Stimulated activated naive CD8-positive, alpha-beta T cell treated with anti-CD3 and anti-CD28 coated beads, Interleukin-15, amount 100 ng/mL, for 72 hours (primary cell): ENCODE measurements at places on chromosomes 3 and 15.
A peak's percentile ranks its signal among the peaks of the same experiment; 100 is the strongest.

DNA sequence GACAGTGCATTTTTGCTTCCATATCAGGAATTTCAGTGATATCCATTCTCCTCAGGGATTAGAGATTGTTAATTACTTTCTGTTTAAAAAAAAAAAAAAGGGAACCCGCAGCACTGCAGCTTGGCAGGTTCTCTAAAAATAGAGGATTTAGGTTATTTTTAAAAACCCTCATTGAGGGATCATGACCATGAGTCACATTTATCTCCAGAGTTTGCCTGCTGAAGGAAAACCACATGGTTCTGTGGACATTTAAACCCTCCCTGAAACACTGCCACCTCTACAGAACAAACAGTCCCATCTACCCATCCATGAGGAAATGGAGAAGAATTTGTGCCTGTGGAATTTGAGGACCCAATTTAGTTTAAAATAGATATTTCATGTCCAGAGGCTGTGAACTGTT is 66.2 kb upstream of the UBE2E1 start:
- DNase-seq = no peak

- no peak for DNase-seq
Observed at GRCh38 chr3:134677196-134677986, 26.6 kb upstream of the KY start.

GRCh38 chr15:101647251-101647650 is 4.9 kb downstream of the TM2D3 start:
- no peak for DNase-seq

DNA sequence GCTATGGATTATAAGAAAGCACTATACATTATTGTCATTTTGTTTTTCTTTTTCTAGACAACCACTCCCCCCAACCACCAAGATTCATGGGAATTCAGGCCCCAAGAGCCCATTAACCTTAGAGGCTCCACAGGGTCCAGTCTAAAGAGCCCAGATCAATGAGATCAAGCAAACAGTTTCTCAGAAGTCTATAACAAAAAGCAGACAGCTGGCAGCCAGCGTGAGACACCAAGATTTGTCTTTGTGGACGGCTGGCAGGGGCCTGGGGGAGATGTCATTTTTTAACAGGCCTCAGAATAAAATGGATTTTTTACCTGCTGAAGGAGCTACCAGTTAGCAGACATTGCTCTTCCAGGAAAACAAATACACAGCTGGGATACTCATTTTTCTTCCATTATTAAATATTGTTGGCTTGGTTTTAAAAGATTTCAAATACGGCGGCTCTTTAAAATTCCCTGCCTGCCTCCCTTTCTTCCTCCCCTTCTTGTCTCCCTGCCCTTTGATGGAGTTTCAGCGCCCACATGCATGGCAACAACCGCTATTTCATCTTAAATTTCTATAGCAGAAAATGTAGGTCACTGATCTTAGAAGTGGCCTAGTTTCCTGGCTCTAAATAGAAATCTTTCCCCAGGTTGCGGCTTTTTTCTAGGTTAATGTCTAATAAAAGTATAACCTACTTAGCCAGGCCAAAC is 130.6 kb downstream of the FAM174B start:
- no peak for DNase-seq

DNA sequence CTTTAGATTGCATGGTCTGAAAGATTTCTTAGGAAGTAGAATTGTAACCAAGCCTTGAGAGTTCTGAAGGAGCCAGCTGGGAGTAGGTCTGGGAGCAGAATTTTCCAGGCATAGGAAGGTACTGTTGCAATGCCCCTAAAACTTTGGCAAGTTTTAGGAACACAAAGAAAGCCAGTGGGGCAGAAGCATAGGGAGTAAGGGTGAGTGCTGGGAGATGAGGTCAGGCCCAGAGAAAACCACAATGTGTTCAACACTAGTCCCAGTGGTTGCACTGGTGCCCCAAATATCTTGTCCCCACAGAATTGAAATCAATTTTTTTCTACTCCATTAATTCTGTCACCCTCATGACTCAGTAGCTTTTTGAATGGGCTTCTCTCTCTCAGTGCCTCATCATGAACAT is 120.7 kb upstream of the GALNT15 start:
- DNase-seq = no peak

DNA sequence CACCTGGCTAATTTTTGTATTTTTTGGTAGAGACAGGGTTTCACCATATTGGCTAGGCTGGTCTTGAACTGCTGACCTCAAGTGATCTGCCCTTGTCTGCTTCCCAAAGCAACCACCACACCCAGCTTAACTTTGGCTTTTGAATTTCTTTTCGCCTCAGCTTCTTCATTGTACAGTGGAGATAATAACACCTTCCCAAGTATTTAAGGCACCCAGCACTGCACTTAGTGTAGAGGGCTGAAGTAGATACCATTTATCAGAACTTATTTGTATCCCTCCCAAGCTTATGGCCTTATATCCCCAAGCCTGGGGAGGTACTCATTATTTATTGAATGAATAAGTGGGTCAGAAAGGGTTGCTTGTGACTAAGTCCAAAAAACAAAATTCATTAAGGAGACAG is 2.3 kb downstream of the SQOR start:
- DNase-seq = peak; percentile 8

DNA sequence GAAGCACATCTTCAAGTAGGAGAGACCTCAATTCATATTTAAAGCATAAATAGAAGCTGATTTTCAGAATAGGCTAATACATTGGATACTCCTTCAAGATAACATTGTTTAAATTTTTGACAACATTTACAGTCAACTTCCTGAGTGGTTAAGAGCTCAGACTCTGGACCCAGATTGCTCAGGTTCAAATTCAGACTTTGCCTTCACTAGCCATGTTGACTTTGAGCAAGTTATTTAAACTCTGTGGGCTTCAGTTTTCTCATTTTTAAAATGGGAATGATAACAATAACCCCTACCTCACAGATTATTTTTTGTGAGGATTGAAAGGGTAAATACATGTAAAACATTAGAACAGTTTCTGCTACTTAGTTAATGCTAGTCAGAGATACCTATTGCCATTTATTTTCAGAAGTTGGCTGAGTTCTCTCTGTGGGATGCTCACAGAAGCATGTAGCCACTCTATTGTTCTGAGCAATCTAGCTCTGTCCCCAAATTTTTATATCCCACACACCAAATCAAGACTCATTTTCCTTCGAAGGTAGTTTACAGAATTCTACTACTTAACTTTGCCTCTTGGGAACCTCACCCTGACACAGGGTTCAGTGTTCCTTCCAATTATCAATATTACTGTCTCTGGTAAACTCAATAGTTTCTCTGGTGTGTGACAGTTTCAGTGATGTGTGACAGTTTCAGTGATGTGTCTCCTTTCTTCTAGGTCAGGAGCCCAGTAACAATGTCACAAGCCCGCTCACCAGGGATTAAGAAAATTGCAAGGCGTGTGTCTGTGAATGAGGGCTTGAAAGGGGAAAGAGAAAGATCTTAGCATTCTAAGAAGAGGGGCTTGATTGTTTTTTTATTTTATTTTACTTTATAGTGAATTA is 79.4 kb upstream of the OSTN start:
- DNase-seq = no peak

- DNase-seq = no peak
Observed at GRCh38 chr3:20480786-20481365, 294.9 kb upstream of the SGO1 start.

GRCh38 chr3:157394411-157394810 is 42.2 kb upstream of the PTX3 start:
- no peak for DNase-seq

DNA sequence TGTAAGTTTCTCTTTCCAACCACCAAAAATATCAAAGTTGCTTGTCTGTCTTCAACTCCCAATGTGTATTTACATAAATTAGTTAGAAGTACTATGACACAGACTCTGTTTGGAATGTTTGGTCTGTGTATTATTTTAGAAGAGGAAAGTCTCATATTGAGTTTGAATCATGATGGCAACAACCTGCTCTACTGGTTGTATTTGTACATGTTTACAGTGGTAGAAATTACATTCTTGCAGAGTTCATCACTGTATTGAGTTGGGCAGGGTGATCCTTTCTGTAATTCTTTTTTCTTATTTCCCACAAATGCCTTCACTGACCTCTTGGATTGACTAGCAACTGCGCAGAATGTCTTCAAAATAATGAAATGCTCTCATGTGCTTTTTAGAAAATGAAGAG is 149.6 kb downstream of the CHL1 start:
- DNase-seq = no peak

DNA sequence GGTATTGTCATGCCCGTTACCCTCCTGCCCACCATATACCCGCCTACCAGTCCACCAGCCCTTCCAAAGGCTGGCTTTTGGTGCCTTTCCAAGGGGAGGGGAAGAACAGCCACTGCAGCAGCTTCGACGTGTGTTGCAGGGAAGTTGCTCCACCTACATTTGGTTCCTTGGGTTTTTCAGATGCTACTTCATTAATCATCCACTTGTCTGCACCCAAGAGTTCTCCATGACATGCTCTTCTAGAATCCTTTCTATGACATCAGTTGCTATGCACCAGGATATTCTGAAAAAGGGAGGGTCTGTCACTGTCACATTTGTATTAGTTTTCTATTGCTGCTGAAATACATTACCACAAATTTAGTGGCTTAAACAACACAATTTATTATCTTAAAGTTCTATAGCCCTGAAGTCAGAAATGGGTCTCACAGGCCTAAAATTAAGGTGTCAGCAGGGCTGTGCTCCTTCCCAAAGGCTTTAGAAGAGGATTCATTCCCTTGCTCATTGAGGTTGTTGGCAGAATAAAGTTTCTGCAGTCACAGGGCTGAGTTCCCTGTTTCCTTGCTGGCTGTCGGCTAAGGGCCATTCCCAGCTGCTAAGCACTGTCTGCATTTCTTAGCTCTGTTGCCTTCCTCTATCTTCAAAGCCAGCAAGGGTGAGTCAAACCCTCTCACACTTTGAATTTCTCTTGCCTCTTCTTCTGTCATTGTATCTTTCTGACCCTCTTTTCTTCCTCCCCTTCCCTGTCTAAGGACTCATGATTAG is at the start of gene LYZL4:
TSS of gene LYZL4 (minus strand) at position 241 of the 762 bp plus-strand sequence. CDS start 3,359 bp downstream, outside the sequence.
- no peak for DNase-seq

- DNase-seq = no peak
Observed at GRCh38 chr3:152438181-152438580, 169.5 kb downstream of the MBNL1 start.

GRCh38 chr3:106025151-106025722 is 156.4 kb upstream of the CBLB start:
- DNase-seq = no peak

- DNase-seq = no peak
Observed at GRCh38 chr3:103532986-103533385, 1098.2 kb downstream of the ZPLD1 start.

- no peak for DNase-seq
Observed at GRCh38 chr3:72411843-72412242, 436.4 kb downstream of the SHQ1 start.

GRCh38 chr15:42138968-42139386 is 17.5 kb downstream of the PLA2G4F start:
- no peak for DNase-seq

DNA sequence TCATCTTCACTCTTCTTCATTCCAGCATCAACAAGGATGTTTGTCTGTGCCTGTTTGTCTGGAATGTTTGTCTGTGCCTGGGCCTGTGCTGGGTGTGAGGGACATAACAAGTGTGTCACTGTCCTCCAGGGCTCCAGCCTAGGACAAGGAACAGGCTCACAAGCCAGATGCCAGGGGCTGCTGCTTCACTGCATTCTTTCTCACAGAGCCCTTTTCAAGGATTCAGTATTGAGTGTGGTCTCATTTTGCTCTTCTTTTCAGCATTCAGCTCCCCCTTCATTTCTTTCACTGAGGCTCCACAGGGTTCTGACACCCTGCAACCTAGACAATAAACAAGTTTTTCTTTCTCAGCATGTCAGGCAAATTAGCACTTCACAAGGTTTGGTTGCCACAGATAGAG is 43.6 kb upstream of the KY start:
- no peak for DNase-seq

GRCh38 chr3:31680072-31680870 is 147.5 kb downstream of the STT3B start:
- DNase-seq = no peak

DNA sequence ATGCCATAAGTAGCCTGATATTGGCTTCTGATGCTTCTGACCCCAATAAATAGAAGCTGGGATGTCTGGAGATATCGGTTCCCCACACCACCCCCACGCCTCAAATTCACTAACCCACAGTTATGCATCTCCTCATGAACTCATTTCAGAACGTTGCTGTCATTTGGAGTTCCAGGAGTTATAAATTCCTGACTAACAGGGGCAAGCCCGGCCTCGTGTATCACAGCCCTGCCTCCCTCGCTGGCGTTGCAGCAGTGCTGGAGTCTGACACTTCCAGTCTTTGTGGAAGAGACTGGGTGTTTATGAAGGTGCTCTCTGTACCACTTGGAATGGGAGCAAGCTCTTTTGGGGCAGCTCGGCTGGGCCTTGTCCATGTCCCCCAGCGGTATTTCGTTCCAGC is 101.0 kb downstream of the ANP32A start:
- DNase-seq = no peak

- no peak for DNase-seq
Observed at GRCh38 chr15:89436560-89437311, 59.6 kb downstream of the RHCG start.

DNA sequence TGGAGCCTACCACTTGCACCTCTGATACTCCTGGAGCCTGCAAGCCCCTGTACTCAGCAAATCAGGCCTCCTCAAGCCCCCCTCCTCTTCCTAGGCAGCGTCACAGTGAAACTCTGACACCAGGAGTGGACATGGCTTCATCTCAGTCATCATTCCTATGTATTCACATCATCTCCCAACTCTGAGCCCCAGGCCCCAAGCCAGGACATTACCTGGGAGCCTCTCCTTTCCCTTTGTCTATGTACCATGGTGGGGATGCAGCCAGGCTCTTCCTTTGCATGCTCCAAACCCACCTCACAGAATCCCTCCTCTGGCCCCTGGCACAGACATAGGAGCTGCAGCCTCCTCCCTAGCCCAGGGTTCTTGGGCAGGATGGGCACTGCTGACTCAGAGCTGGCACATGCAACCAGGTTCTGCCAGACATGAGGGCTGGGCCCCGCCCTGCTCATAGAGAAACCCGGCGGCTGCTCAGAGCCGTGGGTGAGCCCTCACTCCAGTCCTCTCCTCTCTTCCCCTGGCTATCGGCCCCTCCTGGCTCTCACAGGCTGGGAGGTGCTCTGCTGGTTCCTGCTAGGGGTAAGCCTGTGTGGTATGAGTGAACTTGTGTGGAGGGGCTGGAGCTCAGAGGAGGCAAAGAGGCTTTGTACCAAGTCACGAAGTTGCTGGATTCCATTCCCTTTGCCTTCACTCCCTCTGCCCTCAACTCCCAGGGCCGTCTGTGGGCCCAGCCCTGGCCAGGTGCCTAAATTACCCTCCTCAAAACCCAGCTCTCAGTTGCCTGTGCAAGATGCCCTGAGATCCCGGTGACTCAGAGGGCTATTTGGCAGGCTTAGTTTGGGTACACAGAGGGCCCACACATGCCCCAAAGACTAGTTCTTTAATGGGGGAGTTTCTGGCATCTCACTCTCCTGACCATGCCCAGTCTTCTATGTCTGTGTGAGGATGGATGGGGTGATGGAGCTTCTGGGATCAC is 1.9 kb upstream of the PLCD1 start:
- no peak for DNase-seq

DNA sequence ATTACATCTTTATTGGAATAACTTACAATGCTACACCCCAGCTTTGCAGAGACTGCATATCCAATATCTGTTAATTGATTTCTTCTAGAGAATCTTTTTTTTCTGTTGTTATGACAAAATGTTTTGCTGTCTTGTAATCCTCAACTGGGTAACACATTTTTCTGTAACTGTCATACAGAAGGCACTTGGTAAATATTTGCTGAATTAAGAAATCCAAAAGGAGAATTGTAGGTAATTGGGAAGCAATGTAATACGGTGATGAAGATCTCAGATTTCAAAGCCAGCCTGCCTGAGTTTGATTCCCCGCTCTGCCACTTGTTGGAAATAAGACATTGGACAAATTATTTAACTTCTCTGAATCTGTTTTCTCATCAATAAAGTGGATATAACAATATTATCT is 169.1 kb downstream of the WDR72 start:
- DNase-seq = no peak
